Stimulated activated CD8-positive, alpha-beta memory T cell treated with anti-CD3 and anti-CD28 coated beads, Interleukin-4, amount 100 ng/mL, for 1 hour (primary cell): ENCODE measurements at places on chromosomes 13 and 19.

DNA sequence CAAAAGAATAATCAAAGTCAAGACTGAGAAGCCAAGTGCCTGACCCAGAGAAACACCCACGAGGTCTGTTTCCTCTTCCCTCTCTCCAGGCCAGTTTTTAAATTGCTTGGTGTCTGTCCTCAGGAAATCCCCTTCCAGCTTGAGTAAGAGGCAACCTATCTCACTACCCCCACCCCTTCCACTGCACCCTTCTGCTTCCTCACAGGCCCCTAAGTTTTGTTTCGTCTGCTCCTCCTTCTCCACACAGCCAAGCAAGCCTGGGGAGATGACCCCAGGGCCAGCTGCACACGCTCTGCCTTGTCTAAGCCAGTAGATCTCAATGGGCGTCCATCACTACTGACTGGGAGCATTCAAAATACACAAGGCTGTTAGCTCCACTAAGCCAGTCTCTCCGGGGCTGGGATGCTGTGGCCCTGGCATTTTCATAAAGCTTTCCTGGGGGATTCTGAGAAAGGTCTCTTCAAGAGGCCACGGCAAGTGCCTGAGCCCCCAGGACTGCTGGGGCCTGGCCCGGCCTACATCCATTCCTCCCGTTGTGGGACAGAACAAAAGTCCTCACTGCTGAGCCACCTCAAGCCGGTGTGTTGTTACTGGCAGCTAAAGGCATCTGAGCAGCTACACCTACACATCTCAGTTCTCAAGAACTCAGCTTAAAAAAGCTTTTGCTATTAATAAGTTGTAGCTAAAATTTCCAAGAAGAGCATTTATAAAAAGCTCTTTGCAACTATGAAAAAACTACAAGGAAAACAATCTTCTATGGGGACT lies 14.9 kb upstream of the IL4I1 start:
- DNase-seq, result no peak

GRCh38 chr13:31485651-31486051 lies 253.7 kb upstream of the RXFP2 start:
- no peak for DNase-seq

DNA sequence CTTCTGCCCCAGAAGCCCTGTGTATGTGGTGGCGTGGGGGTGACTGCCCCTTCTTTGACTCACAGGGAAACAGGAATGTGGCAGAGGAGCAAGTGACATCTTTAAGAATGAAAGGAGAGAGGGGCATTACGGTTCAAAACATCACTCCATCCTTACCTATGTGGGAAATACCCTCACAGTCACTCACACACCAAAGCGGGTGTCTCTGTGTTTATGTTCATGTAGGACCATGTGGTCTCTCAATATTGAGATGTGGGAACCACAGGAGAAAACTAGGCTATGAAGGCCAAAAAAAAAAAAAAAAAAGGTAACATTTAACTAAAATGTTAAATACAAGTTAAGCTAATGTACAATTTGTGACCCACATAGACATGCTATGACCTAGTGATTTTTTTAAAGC lies 153.6 kb upstream of the GPR12 start:
- no peak for DNase-seq

DNA sequence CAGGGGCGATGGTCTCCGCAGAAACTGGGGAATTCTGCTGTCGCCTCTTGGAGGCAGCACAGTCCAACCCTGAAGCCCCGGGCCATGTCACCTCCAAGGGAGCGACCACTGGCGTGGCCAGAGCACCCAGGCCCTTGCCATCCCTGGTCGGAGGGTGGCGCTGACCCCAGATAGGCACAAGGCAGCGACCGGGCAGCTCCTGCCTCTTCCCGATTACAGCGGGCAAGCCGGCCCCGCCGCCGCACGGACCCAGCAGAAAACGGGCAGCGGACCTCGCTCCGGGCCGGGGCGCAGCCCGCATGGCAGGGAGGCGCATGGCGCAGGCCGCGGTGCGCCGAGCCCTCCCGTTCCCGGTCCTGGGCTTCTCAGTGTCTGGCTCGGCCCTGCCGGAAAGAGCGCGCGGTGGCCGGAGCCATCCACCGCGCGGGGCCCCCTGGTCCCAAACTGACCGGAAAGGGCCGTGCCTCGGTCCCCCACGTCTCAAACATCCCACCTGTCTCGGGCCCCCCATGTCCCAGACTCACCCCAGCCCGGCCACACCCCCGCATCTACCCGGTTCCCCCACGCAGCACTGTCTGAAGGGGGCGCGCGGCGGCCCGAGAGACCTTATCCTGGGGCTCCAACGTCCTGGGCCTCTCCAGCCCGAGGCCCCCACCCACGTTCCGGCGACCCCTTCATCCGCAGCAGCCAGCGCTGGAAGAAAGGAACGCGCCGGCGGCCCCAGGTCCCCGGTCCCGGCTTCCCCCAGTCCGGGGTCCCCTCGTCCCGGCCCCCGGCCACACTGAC lies 727 bp downstream of the CERS1 start:
- DNase-seq, result no peak
